ENCODE measurements at places on chromosomes 12 and 14.

- no peak for DNase-seq
These were observed 7.5 kb downstream of the TMED2 start for GRCh38 chr12:123591702-123592481.

DNA sequence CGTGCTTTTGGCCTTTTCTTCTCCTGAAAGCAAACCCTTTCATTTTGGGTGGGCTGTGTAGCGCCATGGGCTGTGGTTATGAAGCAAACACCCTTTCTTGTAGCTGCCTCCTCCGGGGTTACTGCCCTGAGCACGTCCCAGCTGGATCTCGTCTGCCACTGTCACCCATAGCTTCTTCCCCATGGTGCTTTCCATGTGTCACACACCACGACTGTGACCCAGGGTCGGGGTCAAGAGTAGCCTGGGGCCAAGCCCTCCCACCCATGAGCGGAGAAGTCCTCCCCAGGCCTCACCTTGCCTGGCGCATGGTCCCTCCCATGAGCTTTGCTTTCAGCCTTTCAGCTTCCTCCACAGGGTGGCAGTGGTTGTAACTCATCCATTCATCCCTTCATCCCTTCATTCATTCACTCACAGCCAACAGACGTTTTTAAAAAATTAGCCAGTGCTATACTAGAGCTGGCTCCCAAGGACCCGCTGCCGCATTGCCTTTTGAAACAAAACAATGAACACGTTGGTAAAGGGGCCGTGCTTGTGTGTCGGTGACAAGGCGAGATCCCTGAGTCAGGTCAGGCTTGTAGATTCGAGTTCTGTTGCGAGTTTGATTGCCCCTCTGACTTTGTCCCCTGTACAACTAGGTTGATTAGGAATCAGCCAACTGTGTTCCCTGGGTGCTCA lies 29.5 kb downstream of the MEG3 start:
- DNase-seq, result no peak

DNA sequence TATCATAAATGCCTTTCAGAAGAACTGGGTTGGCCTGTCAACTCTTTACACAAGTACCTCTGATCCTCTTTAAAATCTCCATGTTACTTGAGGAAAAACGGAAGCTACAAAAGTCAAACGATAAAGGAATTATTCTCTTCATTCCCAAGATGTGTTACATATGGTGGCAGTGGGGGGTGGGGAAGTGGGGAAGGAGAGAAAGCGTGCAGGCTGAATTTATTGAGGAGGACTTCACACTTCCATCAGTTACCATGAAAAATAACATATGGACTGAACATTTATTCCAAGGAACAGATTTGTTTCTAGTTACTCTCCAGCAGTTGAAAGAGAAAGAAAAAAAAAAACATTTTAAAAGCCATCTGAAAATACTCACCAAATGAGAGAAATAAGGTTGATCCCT lies 474.4 kb upstream of the DCN start:
- no peak for DNase-seq

GRCh38 chr14:60242429-60242828 lies 6.6 kb upstream of the PPM1A start:
- no peak for DNase-seq

DNA sequence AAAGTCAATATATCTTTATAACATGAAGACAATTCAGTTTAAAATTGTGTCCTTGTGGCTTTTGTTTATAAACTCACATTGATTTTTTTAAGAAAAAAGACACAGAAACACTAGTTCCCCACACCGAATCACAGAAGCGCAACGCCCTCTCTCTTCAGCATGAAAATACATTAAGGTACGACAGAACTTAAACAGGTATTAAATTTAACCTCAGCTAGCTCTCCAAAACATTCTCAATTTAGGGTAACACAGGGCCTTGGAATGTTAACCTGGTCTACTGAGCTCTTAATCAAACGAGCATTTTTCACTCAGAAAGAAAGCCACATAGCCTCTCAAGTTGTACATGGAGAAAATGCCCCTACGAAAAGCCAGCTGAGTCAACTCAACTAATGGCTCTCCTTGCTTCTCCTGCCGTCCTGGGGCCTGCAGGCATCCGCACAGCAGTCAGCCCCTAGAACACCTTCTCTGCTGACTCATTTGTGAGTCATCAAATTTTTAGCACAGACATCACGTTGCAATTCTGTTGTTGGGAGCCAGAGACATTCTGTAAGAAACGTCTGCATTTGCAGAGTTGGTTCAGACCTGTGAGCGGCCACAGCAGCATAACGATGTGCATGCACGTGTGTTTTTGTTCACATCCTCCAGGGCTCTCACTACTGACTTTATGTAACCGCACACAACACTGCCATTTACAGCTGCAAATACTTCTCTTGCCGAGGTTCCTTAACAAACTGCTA lies 141.6 kb downstream of the ITPR2 start:
- no peak for DNase-seq

DNA sequence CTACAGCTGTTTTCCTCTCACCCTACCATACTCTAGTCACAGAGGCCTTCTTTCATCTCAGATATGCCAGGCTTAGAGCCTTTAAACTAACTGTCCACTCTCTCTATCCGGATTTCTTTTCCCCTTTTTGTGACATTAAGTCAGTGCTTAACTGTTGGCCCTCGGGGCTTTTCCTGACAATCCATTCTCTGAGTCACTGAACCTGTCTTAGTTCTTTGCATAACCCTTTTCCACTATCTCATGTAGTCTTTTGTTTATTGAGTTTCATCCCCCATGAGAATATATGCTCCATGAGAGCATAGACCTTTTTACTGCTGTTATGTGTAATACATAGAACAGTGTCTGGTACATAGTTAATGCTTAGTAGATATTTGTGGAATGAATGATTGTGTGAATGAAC lies 68.7 kb downstream of the PLEKHA5 start:
- DNase-seq, result no peak

- DNase-seq, result no peak
These were observed 1125.7 kb upstream of the FLRT2 start for GRCh38 chr14:84404246-84404645.

DNA sequence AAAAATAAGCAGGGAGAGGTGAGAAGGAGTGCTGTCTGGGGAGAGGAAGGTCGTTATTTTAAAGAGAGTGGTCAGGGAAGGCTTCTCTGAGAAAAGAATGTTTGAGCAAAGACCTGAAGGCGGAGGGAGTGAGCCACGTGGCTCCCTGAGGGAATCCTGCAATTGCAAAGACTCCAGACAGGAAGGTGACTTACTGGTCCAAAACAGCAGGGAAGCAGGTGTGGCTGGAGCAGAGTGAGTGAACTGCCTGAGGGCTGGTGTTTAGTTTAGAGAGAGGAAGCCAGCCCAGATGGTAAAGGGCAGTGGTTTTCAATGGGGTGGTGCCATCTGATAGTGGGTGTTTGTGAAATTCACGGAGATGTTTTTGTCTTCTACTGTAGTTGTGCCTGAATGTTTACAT lies 58.8 kb upstream of the LTA4H start:
- DNase-seq, result no peak

GRCh38 chr12:53077030-53077429 lies 2.2 kb downstream of the SPRYD3 start:
- DNase-seq, result no peak

- no peak for DNase-seq
These were observed 134.5 kb upstream of the CCDC175 start for GRCh38 chr14:59711080-59711479.

DNA sequence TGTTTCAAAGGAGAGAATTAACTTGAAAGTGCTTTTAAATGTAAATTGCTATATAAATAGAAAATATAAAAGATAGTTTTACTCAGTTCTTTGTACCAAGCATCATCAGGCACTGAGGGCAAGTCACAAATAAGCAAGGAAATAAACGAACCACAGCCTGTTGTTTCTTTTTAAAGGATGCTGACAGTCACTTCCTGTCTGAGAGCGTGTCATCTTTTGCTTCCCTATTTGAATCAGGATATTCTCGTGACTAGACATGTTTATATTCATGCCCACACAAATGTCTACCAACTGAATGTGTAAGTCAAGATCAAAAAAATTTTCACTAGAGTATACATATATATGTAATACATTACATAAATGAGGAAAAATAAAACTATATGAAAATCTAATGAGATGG lies 31.4 kb upstream of the SLC2A13 start:
- DNase-seq, result no peak

DNA sequence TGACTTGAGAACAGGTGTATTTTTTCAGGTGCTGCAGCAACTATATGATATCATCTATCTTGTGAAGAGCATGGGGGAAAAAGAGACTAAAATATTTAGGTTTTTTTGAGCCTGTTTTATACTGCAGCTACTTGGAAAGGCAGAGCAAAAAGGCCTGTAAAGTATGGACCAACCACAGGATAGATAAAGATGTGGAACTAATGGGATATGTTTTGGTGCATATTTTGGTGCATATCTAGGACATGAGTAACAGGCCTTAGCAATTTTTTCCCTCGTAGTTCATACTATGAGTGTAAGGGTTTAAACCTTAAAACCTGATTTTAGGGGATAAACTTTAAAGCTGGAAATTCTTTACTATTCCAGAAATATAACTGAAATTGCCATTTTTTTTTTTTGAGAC lies 6.0 kb upstream of the GTSF1 start:
- no peak for DNase-seq

- DNase-seq, result no peak
These were observed 9.4 kb downstream of the SRSF9 start for GRCh38 chr12:120460157-120460556.

GRCh38 chr12:109725321-109726105 lies 11.9 kb downstream of the FAM222A start:
- DNase-seq, result no peak

GRCh38 chr14:103510724-103511693 lies 11.6 kb downstream of the CKB start:
- no peak for DNase-seq

- DNase-seq, result no peak
These were observed 164.5 kb downstream of the KIF26A start for GRCh38 chr14:104302794-104303405.

GRCh38 chr12:124915239-124916236 lies 1.1 kb upstream of the UBC start:
- no peak for DNase-seq

GRCh38 chr12:58633479-58633878 lies 286.8 kb downstream of the LRIG3 start:
- no peak for DNase-seq

GRCh38 chr12:22530-23201 lies 43.9 kb upstream of the IQSEC3 start:
- DNase-seq, result no peak

GRCh38 chr14:46574221-46574977 lies 77.2 kb downstream of the RPL10L start:
- no peak for DNase-seq

- no peak for DNase-seq
These were observed 123.2 kb downstream of the GXYLT1 start for GRCh38 chr12:42021469-42021868.

DNA sequence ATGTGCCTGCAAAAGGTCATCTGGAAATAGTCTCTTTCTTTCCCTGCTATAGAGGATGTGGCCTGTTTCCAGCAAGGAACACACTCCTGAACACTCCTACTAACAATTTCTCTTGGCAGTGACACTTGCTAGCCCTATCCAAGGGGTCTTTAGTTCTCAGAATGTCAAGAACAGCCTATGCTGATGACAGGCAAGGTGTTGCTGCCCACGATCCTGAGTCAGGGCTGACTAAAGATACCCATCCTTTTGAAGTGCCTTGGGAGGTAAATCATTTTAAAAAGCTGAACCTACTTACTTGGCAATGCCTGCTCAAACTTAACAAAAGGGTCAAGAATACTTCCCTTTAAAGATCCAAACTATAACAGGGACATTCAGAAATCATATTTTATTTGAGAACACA lies 1146.4 kb downstream of the VRK1 start:
- peak; percentile 13 for DNase-seq

DNA sequence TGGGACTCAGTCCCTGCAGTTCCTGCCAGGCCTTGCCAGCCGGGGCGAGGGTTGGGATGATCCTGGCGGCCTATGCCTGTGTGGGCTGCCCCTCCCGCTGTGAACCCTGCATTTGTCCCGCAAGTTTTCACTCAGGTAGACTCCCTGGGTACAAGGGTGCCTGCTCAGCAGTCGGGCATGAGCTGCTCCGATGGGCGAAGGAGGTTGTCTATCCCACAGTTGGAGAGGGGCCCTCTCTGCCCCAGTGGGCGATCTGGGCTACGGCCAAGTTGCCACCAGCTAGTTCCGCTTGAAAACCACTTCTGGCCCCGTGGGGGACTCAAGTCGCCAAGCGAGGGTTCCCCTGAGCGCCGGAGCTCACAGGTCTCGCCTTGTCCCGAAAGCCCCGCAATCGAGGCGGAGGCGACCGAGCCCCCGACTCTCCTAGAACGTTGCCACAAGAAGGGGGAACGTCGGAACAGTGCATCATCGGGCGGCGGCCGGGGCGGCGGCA lies 365 bp upstream of the TPI1 start:
- DNase-seq, result no peak

- no peak for DNase-seq
These were observed 396.8 kb downstream of the NUAK1 start for GRCh38 chr12:105741786-105742566.

- DNase-seq, result no peak
These were observed 251.0 kb upstream of the FOXG1 start for GRCh38 chr14:28515571-28515970.

- DNase-seq, result no peak
These were observed at the start of gene FGF23 for GRCh38 chr12:4379405-4379804. Gene FGF23, minus strand, starts transcription at chr12:4379712. Its CDS starts 130 bp downstream, at chr12:4379582.

GRCh38 chr12:54658306-54659264 lies 10.4 kb upstream of the DCD start:
- peak; percentile 60 for DNase-seq

GRCh38 chr12:57131896-57132744 lies 3.8 kb downstream of the LRP1 start:
- DNase-seq, result no peak

- peak; percentile 41 for DNase-seq
These were observed 31.1 kb upstream of the MON2 start for GRCh38 chr12:62435303-62436163.

DNA sequence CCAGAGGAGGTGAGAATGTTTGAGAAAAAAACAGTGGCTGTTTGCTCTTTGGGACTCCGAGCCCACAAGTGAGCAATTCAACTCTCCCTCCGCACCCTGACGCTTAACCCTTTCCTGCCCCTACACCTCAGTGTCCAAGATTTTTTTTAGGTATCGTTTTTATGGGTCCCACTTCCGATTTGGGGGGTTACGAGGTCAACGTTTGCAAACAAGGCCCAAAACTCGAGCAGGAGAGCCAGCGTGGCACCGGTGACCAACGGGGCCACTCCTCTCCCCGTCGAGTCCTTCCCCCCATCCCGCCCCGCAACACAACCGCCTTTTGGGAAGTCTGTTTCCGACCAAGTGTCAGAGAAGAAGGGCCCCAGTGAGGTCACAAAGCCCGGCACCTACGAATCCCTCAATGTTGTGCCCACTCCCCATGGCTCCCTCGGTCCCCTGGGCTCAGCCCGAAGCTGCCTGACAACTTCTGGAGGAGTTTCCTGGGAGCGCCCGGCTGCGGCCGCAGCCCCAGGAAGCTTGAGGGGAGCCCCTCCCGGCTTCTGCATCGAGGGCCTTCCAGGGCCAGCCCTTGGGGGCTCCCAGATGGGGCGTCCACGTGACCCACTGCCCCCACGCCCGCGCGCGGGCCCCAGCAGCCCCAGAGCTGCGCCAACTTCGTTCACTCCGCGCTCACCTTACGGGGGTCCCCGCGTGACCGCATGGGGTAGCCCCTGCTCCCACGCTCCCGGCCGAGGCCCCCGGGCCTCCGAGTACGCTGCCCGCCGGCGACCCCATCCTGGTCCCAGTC lies 1.2 kb downstream of the CDK2AP1 start:
- peak; percentile 29 for DNase-seq

Data from activated CD4-positive, alpha-beta T cell treated with anti-CD3 and anti-CD28 coated beads, Interleukin-2, amount 50 U/mL, for 48 hours (primary cell).